ENCODE measurements at places on chromosomes 2 and 18.

DNA sequence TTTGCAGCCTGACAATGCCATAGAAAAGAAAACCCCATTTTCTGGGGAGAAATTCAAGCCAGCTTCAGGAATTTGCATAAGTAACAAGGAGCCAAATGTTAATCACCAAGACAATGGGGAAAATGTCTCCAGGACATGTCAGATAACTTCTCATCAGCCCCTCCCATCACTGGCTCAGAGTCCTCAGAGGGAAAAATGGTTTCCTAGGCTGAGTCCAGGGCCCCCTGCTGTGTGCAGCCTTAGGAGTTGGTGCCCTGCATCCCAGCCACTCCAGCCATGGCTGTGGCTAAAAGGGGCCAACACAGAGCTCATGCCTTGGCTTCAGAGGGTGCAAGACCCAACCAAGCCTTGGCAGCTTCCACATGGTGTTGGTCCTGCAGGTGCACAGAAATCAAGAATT is 63.7 kb upstream of the FANCL start:
- no peak for DNase-seq

DNA sequence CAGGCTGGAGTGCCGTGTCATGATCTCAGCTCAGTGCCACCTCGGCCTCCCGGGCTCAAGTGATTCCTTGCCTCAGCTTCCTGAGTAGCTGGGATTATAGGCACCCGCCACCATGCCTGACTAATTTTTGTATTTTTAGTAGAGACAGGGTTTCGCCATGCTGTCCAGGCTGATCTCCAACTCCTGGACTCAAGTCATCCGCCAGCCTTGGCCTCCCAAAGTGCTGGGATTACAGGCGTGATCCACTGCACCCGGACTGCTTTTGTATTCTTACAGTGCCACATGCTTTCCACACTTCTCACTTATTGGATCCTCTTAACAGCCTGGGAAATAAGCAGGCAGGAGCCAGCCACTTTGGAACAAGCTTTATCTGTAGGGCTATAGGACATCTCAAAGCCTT is 25.3 kb upstream of the BCL2L11 start:
- no peak for DNase-seq

GRCh38 chr2:231621051-231621879 is 28.6 kb downstream of the TEX44 start:
- peak; percentile 77 for DNase-seq

- DNase-seq, result no peak
These were observed 19.1 kb upstream of the RAB11FIP5 start for GRCh38 chr2:73131807-73132206.

DNA sequence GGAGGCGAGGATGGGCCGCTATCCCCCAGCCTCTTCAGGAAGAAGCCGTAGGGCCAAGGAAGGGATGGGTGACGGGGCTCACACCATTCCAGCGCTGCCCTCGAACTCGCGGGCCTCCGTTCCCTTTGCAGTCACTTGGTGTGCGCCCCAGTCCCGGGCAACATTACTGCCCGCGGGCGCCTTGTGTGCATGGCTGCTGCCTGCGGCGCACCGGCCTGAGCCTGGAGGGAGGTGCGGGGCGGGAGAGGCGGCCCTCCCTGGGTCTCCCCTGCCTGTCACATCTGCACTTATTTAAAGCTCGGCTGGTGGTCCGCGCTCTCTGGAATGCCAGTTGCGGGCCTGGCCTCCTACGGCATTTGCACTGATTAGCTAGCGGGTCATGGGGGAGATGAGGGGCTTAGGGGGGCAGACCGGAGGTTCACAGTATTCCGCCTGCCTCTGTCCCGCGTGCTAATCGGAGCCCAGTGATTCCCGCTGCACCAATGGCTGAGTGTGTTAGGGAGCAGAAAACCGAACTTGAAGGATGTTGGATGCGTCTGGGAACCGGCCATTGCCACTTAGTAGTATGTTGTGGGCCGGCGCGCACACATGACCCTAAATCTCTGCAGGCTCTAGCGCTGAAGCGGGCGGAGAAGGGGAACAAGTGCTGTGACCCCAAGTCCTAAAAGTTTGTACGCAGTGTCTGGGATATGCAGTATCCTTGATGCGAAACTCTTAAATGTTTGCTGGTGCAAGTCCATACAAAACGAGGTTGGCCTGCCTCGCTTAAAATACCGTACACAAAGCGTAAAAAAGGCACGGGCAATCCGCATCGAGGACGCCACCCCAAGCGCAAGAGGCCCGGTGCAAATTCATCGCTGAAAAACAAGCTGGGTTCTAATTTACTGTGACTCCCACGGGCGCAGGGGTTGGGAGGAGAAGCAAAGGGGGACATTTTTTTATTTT is 161.2 kb upstream of the SIX2 start:
- no peak for DNase-seq

- DNase-seq, result no peak
These were observed 91.7 kb downstream of the MDH1 start for GRCh38 chr2:63680455-63680854.

DNA sequence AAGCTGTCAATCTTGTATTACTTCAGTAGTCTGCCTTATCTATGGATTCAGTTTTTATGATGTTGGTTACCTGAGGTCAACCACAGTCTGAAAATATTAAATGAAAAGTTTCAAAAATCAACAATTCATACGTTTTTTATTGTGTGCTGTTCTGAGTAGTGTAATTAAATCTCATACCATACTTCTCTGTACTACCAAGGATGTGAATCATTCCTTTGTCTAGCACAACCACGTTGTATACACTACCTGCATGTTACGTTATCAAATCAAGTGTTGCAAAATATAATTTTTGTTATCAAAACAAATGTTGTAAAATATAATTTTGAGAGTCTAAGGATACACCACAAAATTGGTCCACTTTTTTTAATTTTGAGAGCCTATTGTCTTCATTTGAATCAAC is 590.2 kb upstream of the SETBP1 start:
- no peak for DNase-seq

DNA sequence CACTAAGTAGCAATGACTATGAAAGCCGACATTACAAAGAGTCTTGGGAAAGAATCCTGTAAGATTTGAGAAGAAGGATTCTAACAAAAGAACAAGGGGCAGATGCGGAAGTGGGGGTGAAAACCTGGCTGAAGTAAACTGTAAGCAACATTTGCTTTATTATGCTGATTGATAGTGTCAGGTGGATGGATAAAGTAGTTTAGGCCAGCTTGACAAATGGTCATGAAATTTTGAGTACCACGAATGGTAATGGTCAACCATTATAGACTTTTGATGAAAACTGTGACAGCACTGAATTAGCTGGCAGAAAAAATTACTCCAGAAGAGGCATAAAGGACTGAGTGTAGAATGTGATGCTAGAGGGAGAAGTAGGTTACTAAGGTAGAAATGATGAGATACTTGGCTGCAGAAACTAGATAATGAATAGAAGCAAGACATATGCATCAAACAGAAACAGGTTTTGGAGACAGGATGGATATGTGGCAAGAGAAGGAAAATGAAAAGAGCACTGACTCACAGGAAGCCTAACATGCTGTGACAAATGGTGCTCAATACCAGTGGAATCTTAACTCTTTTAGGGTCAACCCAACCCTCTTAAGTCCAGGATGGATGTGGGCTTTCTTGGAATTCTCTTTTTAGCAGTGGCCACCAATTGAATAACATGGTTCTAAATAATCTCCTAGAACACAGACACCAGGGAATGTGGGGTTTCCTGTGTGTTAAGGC is 6.8 kb downstream of the THUMPD2 start:
- no peak for DNase-seq

DNA sequence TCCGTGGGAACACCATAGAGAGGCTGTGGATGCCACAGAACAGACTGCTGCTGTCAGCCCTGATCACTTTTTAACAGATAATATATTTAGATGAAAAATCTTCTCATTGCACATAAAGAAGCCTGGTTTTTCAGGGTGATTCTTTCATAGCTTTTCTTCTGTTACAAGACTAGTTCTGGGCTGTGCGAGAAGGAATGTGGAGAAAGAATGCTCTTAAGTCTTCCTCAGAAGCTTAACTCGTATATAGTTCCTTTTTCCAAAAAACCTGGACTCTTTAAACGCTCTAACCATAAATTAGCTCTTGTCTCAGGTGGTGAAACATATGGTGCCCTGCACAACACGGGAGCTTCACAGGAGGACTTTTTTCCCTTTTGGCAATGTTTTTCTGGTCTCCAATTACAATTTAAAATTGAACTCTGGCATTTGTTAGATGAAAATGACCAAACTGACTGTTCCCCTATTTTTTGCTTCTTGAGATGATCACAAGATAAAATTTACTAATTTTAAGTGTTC is 125.9 kb upstream of the SMAD7 start:
- no peak for DNase-seq

DNA sequence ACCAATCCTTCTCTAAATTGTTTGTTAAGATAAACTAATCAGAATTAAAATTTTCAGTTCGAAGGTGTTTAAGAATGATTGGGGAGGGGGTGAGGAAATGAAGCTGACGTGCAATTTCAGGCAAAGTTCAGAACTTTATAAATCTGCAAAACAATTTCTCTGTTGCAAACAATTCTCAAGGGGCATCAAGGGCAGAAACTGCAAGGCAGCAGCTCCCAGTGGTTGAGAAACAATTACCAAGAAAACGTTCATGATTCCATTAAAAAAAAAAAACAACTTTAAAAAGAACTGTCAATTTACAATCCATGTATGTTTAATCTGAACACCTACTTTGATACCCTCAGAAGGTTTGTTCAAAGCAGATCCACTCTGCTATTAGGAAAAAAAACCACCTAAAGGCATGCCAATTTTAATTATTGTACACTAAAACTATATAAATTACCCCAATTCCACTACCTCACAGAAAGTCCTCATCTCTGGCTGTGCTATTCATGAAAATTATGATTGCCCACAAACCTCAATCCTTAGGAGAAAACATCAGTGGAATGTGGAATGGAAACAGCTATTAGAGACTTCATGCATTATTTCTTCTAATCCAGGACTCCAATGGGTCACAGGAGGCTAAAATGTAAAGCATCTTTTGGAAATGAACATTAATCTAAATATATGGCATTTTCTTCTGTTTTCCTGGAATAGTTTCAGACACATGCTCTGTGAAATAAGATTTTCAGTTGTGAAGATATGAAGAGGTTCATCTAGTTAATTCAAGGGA is 119.9 kb upstream of the ACVR1C start:
- DNase-seq, result no peak

GRCh38 chr2:222797261-222797660 is 63.6 kb upstream of the ACSL3 start:
- no peak for DNase-seq

GRCh38 chr2:134260713-134261112 is 6.8 kb downstream of the MGAT5 start:
- DNase-seq, result no peak

GRCh38 chr2:189157456-189157855 is 22.1 kb downstream of the COL5A2 start:
- no peak for DNase-seq

DNA sequence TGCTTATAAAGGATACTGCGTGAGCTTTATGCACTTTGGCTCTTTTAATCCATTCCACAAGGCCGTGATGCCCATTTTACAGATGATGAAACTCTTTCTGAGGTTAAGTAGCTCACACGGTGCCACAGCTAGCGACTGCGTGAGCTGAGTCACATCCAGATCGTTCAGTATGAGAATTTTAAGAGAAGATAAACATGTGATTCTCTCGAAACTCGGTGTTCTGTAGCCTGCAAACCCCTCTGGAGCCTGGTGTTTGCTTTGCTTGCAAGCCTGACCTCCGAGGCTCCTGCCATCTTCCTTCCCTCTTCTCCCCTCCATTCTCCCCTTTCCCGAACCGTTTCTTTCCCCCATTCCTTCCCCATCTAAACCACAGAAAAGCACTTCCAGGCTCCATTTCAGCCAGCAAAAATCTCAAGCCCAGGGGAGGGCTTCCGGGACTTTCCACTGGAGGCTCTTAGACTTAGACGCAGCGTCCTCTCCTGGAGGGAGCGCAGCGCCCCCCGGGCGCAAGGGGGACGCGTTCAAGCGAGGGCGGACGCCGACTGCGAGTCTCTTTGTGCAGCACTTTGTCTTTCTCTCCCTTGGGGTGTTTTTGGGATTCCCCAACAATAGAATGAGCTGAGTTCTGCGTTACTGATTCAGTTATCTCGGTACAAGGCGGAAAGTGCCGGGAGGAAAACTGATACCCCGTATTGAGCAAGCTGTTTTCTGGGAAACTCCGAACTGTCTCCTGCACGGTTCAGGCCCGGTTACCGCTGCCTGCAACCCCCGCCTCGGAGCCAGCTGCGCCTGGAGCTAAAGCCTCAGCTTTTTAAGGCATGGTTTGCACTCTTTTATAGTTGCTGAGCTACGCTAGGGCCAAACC is 38.0 kb downstream of the CYP1B1 start:
- no peak for DNase-seq

GRCh38 chr2:187878112-187878511 is 323.9 kb upstream of the TFPI start:
- no peak for DNase-seq

DNA sequence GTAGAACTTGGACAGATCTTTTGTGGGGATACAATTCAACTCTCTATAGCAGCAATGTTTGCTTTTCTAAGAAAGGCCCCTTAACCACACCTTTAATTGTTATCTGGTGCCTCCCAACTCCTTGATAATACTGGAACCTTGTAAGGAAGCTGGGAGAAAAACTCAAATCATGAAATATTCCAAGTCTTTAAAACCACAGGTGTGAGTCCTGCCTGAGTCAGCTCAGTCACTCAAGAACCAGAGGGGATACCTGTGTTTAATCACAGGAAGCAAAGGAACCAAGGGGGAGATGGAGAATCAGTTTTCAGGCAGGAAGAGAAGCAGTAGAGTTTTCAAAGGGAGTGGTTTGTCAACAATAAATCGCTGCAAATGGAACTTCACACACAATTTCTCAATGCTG is 159.9 kb downstream of the LAMA3 start:
- no peak for DNase-seq

GRCh38 chr2:146931109-146931508 is 913.7 kb upstream of the ACVR2A start:
- no peak for DNase-seq

- DNase-seq, result peak; percentile 41
These were observed 103.9 kb upstream of the XIRP2 start for GRCh38 chr2:166784296-166784946.

GRCh38 chr18:28204154-28204553 is 27.2 kb upstream of the CDH2 start:
- no peak for DNase-seq

DNA sequence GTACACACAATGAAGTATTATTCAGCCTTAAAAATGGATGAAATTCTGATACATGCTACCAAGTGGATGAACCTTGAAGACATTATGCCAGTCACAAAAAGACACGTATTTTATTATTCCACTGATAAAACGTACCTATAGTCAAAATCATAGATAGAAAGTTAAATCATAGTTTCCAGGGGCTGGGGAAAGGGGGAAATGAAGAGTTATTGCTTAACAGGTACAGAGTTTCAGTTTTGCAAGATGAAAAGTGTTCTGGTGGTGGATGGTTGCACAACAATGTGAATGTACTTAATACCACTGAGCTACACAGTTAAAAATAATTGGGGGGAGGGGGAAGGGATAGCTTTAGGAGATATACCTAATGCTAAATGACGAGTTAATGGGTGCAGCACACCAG is 279.0 kb upstream of the STON1 start:
- no peak for DNase-seq

- no peak for DNase-seq
These were observed 20.6 kb downstream of the FIGN start for GRCh38 chr2:163715199-163715598.

GRCh38 chr2:108927936-108928659 is 60.9 kb downstream of the EDAR start:
- DNase-seq, result no peak
